ENCODE measurements at places on chromosomes 2 and 18.

DNA sequence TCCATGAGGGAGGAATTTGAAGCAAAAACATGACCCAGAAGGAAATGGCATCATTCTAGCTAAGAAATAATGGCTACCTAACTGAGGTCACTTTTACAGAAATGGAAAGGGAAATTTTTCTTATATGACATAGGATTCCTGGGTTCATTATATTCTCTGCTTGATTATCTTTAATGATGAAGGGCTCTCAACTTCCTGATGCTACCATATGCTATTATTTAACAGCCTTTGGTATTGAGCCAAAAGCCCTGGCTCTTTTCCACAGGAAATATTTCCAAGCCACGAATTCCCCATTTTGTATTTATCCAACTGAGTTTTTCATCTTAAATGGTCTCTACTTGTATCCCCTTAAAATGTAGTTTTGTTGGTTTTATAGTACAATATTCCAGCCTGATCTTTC, 63.2 kb upstream of the NPAS2 start:
- H3K27ac ChIP-seq = no peak overlapping the region
- H3K4me3 ChIP-seq = no peak overlapping the region
- no peaks in the 10 kb centered on the region for H3K4me1 ChIP-seq
- no peaks in the 10 kb centered on the region for H3K36me3 ChIP-seq

DNA sequence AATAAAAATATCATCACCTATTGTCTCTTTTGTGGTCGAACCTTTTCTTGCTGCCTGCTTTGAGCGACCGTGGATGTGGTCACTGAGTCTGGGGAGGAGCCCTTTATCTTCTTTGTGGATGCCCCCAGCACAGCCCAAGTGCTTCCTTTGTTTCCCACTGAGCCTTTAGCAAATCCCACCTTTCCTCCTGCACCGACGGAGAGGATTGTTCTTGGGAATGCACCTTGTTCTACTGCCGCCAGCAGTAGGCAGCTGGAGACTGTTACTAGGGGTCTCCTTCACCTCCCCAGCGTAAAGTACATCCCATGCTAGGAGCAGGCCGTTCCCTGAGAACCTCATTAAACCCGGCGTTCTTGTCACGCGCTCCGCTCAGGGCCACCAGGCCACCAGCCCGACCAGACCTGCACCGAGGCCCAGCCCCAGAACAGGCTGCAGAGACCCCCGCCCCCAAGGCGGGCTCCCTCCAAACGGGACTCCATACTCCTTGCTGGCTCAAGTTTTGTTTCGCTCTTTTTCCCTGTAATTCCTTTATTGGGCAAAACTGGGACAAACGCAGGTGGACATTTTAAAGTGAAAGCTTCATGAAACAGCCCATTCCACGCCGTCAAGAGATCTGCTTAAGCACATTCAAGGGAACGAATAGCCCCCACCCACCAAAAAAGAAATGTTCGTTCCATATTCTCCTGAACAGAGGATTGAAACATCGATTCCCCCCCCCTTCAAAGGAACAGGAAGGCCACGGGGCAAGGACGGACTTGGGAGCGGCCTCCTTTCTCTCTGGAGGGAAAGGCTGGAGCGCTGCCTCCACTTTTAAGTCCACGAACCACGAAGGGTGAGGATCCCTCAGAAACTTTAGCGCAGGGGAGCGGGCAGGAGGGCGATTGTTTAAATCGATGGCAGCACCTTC, 1.1 kb upstream of the MAT2A start:
- H3K27ac ChIP-seq = peak overlapping the region; percentile 99
- no peaks in the 10 kb centered on the region for H3K27me3 ChIP-seq
- H3K4me3 ChIP-seq = peak overlapping the region; percentile 71
- H3K4me1 ChIP-seq = peaks cover 15% of the 10 kb centered on the region
- H3K36me3 ChIP-seq = peaks cover 19% of the 10 kb centered on the region

- no peak for DNase-seq
- H3K4me1 ChIP-seq = peaks cover 18% of the 10 kb centered on the region
- H3K27me3 ChIP-seq = no peaks in the 10 kb centered on the region
- H3K4me3 ChIP-seq = no peak overlapping the region
- no peak overlapping the region for H3K27ac ChIP-seq
These were observed 98.6 kb upstream of the NFU1 start for GRCh38 chr2:69535817-69536241.

- no peaks in the 10 kb centered on the region for H3K36me3 ChIP-seq
- H3K4me1 ChIP-seq = peaks cover 17% of the 10 kb centered on the region
- H3K27me3 ChIP-seq = no peaks in the 10 kb centered on the region
- no peak for DNase-seq
These were observed 264.3 kb upstream of the RASGRP3 start for GRCh38 chr2:33212151-33212550.

DNA sequence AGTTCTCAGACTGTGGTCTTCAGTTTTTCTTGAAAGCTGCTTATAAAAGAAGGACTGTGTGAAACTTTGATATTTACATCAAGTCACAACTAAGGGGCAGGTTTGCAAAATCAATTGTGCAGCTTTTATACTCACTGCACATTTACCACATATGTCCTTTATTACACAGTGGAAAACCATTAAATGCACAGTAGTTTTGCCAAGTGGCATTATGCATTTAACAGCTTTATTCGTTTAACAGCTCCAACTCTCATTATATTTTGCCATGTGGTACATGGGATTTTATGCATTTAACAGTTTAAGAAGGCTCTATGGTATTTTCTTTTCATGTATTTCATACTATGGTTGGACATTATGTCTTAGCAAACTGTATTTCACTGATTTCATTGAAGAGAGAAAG, 135.6 kb downstream of the SATB2 start:
- no peaks in the 10 kb centered on the region for H3K27me3 ChIP-seq
- no peaks in the 10 kb centered on the region for H3K4me1 ChIP-seq
- no peak overlapping the region for H3K27ac ChIP-seq
- H3K36me3 ChIP-seq = no peaks in the 10 kb centered on the region
- no peak for DNase-seq

DNA sequence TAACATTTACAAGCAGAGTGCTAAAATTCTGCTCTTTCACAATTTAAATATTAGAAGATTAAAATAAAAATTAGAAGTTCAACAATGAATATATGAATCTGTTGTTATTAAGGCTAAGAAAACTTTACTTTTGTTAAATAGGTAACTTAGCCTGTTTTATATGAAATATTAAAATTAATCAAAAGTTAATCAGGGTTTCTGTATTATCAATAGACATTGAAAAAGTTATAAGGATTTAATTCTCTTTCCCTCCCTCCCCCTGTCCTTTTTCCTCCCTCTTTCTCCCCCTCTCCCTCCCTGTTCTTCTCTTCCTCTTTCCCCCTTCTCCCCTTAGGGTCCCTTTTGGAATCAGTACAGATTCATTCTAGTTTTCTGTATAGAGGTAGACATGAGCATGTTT, 12.1 kb downstream of the BBS5 start:
- H3K4me1 ChIP-seq = no peaks in the 10 kb centered on the region
- no peak overlapping the region for H3K27ac ChIP-seq
- no peaks in the 10 kb centered on the region for H3K27me3 ChIP-seq
- no peak overlapping the region for H3K4me3 ChIP-seq

GRCh38 chr18:76490033-76490432, 5.0 kb downstream of the ZNF516 start:
- H3K27ac ChIP-seq = peak overlapping the region; percentile 97
- no peak for DNase-seq
- peak overlapping the region; percentile 89 for H3K4me3 ChIP-seq
- no peaks in the 10 kb centered on the region for H3K27me3 ChIP-seq
- H3K36me3 ChIP-seq = no peaks in the 10 kb centered on the region

DNA sequence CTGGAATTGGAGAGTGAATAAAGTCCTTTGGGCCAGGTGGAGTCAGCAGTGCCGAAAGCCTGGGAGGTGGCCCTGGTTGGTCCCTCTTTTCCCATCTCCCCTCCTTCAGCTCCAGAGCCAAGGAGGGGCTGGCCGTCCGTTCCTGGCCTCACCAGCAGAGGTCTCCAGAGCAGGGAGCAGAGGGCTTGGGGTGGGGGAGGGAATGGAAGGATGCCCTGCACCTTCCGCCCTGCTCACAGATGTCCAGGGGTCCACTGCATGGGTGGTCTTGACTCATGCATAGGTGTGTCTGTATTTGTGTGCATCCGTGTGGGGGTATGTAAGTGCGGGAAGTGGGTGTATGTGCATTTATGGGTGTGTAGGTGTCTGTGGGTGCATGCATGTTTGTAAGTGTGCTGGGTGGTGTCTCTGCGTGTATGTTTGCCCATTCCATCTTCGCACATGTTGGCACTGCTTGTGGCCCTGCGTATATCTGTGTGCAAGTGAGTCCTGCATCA, 201.8 kb downstream of the ZFP36L2 start:
- no peaks in the 10 kb centered on the region for H3K4me1 ChIP-seq
- no peak overlapping the region for H3K27ac ChIP-seq

- peaks cover 17% of the 10 kb centered on the region for H3K4me1 ChIP-seq
- H3K27me3 ChIP-seq = no peaks in the 10 kb centered on the region
- no peak for DNase-seq
These were observed 206.7 kb downstream of the ZFP36L2 start for GRCh38 chr2:43019536-43020183.

DNA sequence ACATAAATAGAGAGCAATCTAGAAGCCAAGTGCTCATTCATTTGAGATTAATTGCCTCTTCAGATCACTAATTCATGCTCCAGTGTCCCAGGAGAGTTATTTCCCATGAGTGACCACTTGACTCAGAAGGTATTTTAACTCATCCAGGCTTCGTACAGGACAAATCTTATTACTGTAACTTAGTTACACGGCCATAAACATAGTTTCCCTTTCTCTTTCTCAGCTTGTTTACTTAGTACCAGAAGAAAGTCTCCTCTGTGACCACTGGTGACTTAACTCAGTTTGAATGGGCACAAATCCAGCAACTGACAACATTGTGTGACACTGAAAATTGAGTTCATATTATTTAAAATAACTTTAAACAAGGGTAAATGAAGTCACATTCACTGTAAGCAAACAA, 25.3 kb downstream of the MMADHC start:
- H3K27me3 ChIP-seq = no peaks in the 10 kb centered on the region
- H3K36me3 ChIP-seq = no peaks in the 10 kb centered on the region

- H3K4me1 ChIP-seq = peaks cover 20% of the 10 kb centered on the region
- H3K36me3 ChIP-seq = no peaks in the 10 kb centered on the region
These were observed 37.3 kb upstream of the TANK start for GRCh38 chr2:161122772-161123530.

GRCh38 chr2:88036606-88037005, 19.0 kb downstream of the KRCC1 start:
- no peaks in the 10 kb centered on the region for H3K4me1 ChIP-seq
- no peaks in the 10 kb centered on the region for H3K27me3 ChIP-seq
- no peak overlapping the region for H3K27ac ChIP-seq

GRCh38 chr18:76376668-76377358, 118.2 kb downstream of the ZNF516 start:
- no peaks in the 10 kb centered on the region for H3K4me1 ChIP-seq
- no peak overlapping the region for H3K4me3 ChIP-seq
- no peak for DNase-seq
- H3K36me3 ChIP-seq = peaks cover 9% of the 10 kb centered on the region

DNA sequence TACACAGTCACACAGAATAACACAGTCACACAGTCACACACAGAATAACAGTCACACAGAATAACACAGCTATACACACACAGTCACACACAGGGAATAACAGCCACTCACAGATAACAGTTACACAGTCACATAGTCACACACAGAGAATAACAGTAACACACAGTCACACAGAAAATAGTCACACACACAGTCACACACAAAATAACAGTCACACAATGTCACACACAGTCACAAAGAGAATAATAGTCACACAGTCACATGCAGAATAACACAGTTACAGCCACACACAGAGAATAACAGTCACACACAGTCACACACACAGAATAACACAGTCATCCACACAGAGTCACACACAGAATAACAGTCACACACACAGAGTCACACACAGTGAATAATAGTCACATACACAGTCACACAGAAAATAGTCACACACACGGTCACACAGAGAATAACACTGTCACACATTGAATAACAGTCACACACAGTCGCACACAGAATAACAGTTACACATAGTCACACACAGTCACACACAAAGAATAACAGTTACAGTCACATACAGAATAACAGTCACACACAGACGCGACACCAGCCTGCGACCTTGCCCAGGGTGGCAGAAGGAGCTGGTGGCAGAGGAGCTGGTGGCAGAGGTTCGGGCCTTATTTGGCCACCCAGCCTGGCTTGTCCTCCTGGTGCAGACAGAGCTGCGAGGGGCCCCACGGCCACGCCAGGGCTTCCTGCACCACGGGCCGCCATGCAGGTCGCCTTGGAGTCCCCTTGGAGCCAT, 51.3 kb downstream of the RAMP1 start:
- DNase-seq = no peak
- H3K4me1 ChIP-seq = no peaks in the 10 kb centered on the region
- H3K27ac ChIP-seq = no peak overlapping the region
- no peaks in the 10 kb centered on the region for H3K36me3 ChIP-seq
- no peaks in the 10 kb centered on the region for H3K27me3 ChIP-seq

GRCh38 chr2:120550282-120550681, 185.4 kb upstream of the GLI2 start:
- DNase-seq = no peak
- H3K27ac ChIP-seq = no peak overlapping the region
- no peaks in the 10 kb centered on the region for H3K36me3 ChIP-seq
- no peaks in the 10 kb centered on the region for H3K4me1 ChIP-seq
- H3K27me3 ChIP-seq = no peaks in the 10 kb centered on the region

DNA sequence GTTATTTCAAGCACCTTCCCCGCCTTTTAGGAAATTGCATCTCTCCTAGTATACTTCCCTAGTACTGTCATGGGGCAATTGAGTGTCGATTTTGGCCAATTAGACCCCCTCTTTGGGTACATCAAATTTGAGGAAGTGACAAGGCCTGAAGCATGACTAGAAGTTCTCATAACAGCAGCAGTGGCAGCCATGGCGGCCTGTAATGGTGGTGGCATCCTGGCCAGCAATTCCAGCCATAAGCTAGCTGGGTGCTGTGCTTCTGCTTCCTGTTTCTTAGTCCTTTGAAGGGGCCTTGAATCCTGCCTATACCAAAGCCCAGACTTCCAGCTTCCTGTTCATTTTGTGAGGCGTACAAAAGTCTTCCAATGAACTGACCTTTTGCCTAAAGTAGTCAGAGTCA, 523.1 kb downstream of the PLCL1 start:
- no peak overlapping the region for H3K4me3 ChIP-seq
- H3K36me3 ChIP-seq = no peaks in the 10 kb centered on the region
- no peak overlapping the region for H3K27ac ChIP-seq
- no peak for DNase-seq

Measured in esophagus squamous epithelium (tissue), 5 donors.